H1 (cell line): ENCODE measurements at places on chromosomes 16 and 17. TPM values are rescaled to one million over a fixed set of nuclear protein-coding genes. Genes with fewer than 3 reads are reported as not detected.

- no peak overlapping the region for H3K27ac ChIP-seq
- no peak overlapping the region for H3K4me3 ChIP-seq
- H3K4me1 ChIP-seq: no peaks in the 10 kb centered on the region; the same call in 1 of the 2 replicates
- no peak for DNase-seq
- H3K36me3 ChIP-seq: no peaks in the 10 kb centered on the region
Observed at GRCh38 chr16:22762486-22762885, 51.5 kb upstream of the HS3ST2 start.

DNA sequence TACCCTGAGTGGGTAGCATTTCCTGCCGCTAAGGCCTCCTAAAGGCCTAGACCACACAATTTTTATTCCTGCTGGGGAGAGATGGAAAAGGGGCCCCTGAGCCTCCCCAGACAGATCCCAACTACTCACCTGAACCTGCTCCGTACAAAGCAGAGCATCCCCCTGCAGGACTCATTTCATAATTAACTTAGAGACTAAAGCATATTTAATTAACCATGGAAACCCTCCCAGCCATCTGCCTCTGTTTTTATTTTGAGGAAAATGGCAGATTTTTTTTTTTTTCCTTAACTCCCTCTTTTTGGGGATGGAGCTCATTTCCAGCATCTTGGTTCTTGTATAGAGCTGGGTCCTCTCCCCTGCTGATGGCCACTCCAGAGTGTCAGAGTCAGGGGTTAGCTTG is 96.5 kb upstream of the CRHR1 start:
- no peak overlapping the region for H3K27ac ChIP-seq
- no peak overlapping the region for H3K4me3 ChIP-seq
- peaks cover 5% of the 10 kb centered on the region; the same call in 1 of the 2 replicates for H3K27me3 ChIP-seq
- H3K36me3 ChIP-seq: no peaks in the 10 kb centered on the region; the same call in 1 of the 2 replicates
- no peaks in the 10 kb centered on the region for H3K4me1 ChIP-seq

DNA sequence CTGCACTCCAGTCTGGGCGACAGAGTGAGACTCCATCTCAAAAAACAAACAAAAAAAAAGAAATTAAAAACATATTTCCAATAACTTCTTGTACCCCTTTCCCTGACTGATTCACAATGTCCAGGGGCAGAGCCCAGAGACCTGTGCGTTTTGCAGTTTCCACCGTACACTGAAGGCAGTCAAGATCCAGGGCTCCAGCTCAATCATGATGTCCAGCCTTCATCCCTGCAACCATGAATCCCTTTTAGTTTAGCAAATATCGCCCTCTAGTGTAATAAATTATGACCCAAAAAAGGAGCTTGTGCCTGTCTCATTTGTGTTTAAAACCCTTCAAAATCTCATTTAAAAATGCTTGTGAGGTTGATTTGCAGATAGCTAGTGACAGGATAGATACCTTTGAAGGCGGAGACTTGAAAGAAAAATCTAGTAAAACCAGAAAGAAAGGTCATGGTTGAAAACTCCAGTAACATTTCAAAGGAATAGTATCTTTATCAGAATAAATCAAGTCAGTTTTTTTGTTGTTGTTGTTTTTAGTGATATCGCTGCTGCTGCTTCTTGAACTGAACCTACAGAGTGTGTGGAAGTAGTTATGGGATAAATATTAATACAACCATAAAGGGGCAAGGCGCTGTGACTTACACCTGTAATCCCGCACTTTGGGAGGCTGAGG is 3.7 kb upstream of the ERN1 start:
- DNase-seq: no peak
- no peak overlapping the region for H3K4me3 ChIP-seq
- no peaks in the 10 kb centered on the region for H3K36me3 ChIP-seq
- H3K27me3 ChIP-seq: peaks cover 13% of the 10 kb centered on the region
- H3K27ac ChIP-seq: no peak overlapping the region
- H3K4me1 ChIP-seq: no peaks in the 10 kb centered on the region

DNA sequence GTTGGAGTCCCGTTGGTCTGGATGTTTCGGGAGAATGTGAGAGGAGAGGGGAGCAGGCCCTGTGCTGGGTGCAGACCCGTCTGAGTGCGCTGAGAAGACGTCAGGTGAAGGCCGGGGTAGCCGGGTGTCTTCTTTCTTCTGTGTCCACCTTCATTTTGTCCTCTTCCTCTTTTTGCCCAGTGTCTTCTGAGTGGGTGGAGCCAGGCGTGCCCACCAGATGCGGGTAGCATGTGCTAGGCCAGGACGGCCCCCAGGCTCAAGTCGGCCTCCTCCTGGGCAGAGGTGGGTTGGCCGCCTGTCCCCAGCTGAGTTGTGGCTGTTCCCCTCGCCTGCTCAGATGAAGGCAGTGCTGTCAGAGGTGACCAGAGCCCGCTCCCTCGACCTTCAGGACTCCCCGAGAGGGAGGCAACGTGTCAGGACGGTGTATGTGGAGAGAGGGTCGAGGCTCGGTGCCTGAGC is 3.5 kb downstream of the METRNL start:
- H3K36me3 ChIP-seq: no peaks in the 10 kb centered on the region
- peak overlapping the region; percentile 60; the same call in 1 of the 2 replicates for H3K27ac ChIP-seq
- H3K4me1 ChIP-seq: peaks cover 15% of the 10 kb centered on the region
- H3K27me3 ChIP-seq: peaks cover 30% of the 10 kb centered on the region

DNA sequence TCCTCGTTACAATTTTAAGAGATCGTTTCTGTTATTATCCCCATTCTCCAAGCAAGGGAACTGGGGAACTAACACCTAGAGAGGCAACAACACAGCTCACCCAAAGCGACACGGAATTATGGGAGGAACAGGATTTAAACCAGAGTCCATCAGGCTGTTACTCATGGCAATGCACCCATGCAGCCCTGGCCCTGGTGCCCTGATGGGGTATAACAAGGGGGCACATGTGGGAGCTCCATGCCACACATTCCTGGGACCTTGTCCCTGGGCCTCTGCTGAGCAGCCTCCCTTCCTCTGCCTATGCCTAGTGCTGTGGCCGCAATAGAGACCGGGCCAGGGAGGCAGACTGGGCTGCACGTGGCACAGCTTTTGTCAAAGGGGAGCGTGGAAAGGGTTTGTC is 13.3 kb upstream of the RCVRN start:
- no peak for DNase-seq
- H3K4me1 ChIP-seq: no peaks in the 10 kb centered on the region
- no peaks in the 10 kb centered on the region for H3K27me3 ChIP-seq
- H3K4me3 ChIP-seq: no peak overlapping the region
- no peak overlapping the region for H3K27ac ChIP-seq

DNA sequence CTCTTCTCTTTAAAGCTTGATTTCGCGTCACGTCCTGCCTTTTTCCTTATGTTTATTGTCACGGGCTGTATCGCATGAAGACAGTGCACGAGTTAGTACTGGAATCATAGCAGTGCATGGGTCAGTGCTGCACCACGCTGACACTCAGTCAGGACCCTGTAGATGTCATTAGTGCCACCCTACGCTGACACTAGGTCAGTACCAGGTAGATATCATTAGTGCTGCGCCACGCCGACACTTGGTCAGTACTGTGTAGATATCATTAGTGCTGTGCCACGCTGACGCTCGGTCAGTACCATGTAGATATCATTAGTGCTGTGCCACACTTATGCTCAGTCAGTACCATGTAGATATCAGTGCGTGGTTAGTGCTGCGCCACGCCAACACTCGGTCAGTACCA is 106.2 kb upstream of the ZNF469 start:
- H3K27ac ChIP-seq: no peak overlapping the region
- H3K4me3 ChIP-seq: no peak overlapping the region
- H3K36me3 ChIP-seq: no peaks in the 10 kb centered on the region
- H3K27me3 ChIP-seq: no peaks in the 10 kb centered on the region

DNA sequence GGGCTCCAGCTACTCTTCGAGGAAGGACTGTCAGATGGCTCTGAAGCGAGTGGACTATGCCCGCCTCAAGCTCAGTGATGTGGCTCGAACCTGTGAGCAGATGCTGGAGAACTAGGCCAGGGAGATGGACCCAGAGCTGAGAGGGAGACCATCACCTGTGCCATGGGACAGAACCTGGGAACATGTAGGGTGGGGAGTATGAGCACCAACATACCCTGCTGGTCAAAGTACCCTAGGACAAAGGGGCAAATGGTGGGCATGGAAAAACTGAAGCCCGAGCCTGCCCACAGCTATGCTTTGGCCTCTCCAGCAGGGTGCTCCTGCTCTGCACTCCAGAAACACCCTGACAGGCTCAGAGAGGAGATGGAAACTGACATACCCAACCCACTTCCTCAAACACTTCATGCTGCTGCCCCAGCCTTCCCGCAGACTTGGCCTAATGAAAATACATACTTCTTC is 1.9 kb downstream of the MED11 start:
- peaks cover 1% of the 10 kb centered on the region for H3K27me3 ChIP-seq
- H3K4me1 ChIP-seq: no peaks in the 10 kb centered on the region
- no peak for DNase-seq
- H3K27ac ChIP-seq: no peak overlapping the region
- no peaks in the 10 kb centered on the region for H3K36me3 ChIP-seq

- H3K4me1 ChIP-seq: no peaks in the 10 kb centered on the region
- DNase-seq: no peak
Observed at GRCh38 chr17:79917902-79918484, 78.8 kb upstream of the CBX4 start.

DNA sequence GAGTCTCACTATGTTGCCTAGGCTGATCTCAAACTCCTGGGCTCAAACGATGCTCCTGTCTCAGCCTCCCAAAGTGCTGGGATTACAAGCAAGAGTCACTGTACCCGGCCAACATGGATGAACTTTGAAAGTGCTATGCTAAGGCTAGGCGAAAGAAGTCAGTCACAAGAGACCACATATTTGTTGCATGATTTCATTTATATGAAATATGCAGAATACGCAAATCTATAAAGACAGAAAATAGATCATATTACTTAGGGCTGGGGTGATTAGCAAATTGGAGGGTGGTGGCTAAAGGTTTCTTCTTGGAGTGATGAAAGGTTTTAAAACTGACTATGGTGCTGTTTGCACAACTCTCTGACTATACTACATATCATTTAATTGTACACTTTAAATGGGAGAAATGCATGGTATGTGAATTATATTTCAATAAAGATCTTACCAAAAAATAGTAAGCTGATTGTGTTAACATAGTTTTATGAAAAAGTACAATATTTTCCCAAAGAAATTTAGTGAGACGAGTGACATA is 1.2 kb upstream of the FLYWCH1 start:
- no peak overlapping the region for H3K27ac ChIP-seq
- no peak overlapping the region for H3K4me3 ChIP-seq
- DNase-seq: no peak
- H3K27me3 ChIP-seq: peaks cover 9% of the 10 kb centered on the region; the same call in 1 of the 2 replicates
- peaks cover 4% of the 10 kb centered on the region; the same call in 1 of the 2 replicates for H3K36me3 ChIP-seq

- DNase-seq: no peak
- no peak overlapping the region for H3K27ac ChIP-seq
- H3K36me3 ChIP-seq: no peaks in the 10 kb centered on the region; the same call in 1 of the 2 replicates
- H3K4me1 ChIP-seq: no peaks in the 10 kb centered on the region
- H3K27me3 ChIP-seq: no peaks in the 10 kb centered on the region; the same call in 1 of the 2 replicates
Observed at GRCh38 chr17:46962374-46962790, 16.7 kb downstream of the RPRML start.

GRCh38 chr17:42334677-42335076 is 46.4 kb downstream of the STAT5A start:
- H3K27ac ChIP-seq: no peak overlapping the region
- no peaks in the 10 kb centered on the region for H3K27me3 ChIP-seq
- DNase-seq: no peak
- H3K4me3 ChIP-seq: no peak overlapping the region

- peaks cover 15% of the 10 kb centered on the region for H3K4me1 ChIP-seq
- peak overlapping the region; percentile 50 for H3K4me3 ChIP-seq
- H3K27ac ChIP-seq: no peak overlapping the region
- H3K36me3 ChIP-seq: peaks cover under 1% of the 10 kb centered on the region; the same call in 1 of the 2 replicates
- H3K27me3 ChIP-seq: no peaks in the 10 kb centered on the region
Observed at GRCh38 chr17:42537156-42537805, 1.2 kb downstream of the NAGLU start.

DNA sequence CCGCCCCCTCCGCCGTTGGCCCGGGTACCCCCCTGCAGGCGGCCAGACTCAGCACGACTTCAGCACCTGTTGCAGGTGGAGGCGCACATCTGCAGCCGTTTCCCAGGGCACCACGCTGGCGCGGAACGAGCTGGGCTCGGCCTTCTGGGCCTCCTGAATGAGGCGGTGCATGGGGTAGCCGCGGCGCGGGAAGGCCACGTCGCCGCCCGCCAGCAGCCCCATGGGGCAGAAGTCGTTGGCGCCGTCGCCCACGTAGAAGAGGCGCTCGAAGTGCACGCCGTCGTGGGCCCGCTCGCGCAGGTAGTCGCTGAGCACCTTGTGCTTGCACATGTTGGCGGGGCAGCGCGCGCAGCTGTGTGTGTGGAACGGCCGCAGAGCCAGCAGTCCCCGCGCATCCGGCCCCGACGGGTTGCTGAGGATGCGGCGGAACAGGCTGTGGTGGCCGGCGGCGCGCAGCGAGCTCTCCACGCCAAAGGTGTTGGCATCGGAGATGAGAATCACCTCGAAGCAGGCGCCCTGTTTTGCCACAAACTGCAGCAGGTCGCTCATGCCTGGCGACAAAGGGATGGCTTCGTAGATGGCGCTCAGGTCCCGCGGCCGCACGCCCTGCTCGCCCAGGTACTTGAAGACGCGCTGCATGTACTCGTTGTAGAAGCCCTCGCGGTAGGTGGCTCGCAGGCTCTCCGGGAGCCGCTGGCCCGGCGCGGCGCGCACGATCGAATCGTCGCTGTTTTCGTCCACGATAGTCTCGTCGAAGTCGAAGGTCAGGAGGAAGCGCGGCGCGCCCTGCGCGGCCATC is 6.2 kb downstream of the PHOSPHO1 start:
- no peak for DNase-seq
- H3K27ac ChIP-seq: no peak overlapping the region
- H3K36me3 ChIP-seq: no peaks in the 10 kb centered on the region
- peaks cover 58% of the 10 kb centered on the region for H3K27me3 ChIP-seq
- peak overlapping the region; percentile 63 for H3K4me3 ChIP-seq

DNA sequence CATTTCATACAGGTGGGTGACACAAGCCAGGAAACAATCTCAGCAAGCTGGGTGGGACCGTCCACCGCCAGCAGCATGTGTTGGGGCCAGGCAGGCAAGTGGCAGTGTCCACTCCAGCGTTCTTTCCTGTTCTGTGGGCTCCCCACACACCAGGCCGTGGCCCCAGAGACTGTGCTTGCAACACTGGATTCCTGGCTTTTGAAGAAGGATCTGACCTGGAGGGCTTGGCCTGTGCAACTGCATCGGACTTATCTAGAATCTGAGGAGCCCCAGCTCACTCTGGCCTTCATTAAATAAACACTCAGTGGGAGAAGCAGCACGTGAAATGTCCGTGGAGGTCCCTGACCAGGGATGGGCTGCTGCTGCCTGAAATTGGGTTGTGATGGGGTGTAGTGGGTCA is 3.2 kb downstream of the KSR1 start:
- no peak for DNase-seq
- peaks cover 30% of the 10 kb centered on the region for H3K4me1 ChIP-seq
- H3K36me3 ChIP-seq: no peaks in the 10 kb centered on the region

DNA sequence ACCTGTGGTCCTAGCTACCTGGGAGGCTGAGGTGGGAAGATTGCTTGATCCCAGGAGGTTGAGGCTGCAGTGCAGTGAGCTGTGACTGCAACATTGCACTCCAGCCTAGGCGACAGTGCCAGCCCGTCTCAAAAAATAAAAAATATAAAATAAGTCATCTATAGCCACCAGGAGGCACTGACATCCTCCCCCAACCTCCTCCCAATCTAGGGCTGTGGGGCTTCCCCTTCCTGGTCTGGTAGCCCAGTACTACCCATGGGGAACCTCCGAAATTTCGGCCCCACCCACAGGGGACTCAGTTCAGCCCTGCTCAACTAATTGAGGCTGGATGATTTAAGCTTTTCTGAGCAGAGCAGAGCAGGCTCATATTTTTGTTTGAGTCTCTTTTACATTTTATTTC is 3.2 kb downstream of the ZSCAN10 start:
- peaks cover 18% of the 10 kb centered on the region for H3K36me3 ChIP-seq
- no peaks in the 10 kb centered on the region for H3K27me3 ChIP-seq
- H3K4me1 ChIP-seq: peaks cover 23% of the 10 kb centered on the region
- H3K27ac ChIP-seq: peak overlapping the region; percentile 56; the same call in 1 of the 2 replicates
- H3K4me3 ChIP-seq: peak overlapping the region; percentile 35; the same call in 1 of the 2 replicates

NXPH3 gene
- total RNA-seq: 3.3 and 3.7 TPM in 2 replicates
